Effector memory CD8-positive, alpha-beta T cell (primary cell): ENCODE measurements at places on chromosomes 11 and 22.

DNA sequence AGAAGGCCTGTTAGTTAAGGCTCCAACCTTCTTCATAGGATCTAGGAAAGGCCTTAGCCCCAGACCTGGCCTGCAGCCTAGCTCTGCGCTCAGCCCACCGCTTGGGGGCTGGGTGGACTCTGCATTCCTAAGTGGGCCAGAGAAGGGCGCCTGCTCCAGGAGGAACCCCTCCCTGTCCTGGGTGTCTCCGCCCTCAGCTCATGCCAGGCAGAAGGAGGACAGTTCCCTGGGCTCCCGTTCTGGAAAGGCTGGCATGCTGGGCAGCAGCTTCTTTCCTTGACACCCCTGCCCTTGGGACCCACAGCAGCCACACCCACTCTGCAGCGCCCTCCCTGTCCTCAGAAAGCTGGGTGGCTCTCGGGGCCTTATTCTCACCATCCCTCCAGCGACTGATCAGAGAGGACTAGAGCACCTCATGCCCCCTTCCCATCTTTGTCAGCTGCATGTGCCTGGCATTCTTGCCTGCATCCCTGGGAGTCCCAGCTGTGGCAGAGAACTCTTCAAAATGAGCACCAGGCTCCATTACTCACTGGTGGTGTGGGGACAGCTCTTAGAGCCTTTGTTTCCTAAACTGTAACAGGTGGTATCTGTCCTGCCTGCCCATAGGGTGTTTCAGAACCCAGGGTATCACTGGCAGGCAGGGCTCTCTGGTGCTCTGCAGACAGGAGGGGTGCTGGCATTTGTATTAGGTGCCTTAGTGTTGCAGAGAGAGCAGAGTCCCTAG is 20.3 kb upstream of the MYRF start:
- H3K36me3 ChIP-seq = peaks cover 3% of the 10 kb centered on the region
- no peak for DNase-seq
- H3K27ac ChIP-seq = no peak overlapping the region
- no peaks in the 10 kb centered on the region for H3K27me3 ChIP-seq

DNA sequence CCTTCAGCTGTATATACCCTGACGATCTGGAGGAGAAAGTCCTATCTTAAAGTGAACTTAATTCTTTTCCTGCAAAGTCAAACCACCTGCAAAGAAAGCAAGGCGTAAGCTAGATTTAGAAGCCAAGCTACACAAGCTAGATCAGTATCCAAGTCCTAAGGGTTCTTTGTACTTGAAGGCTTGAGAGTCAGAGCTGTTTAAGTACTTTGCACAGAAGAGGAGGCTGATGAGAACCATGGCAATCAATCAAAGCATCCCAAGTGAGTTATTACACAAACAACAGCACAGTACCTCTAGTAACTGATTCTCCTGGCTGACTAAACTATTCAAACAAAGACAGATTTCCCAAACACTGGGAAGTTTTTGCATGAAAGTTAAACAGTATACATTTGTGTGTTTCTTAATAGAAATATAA is 1.9 kb downstream of the CDON start:
- peaks cover 13% of the 10 kb centered on the region for H3K36me3 ChIP-seq
- peaks cover 7% of the 10 kb centered on the region for H3K4me1 ChIP-seq
- H3K27me3 ChIP-seq = peaks cover 23% of the 10 kb centered on the region

DNA sequence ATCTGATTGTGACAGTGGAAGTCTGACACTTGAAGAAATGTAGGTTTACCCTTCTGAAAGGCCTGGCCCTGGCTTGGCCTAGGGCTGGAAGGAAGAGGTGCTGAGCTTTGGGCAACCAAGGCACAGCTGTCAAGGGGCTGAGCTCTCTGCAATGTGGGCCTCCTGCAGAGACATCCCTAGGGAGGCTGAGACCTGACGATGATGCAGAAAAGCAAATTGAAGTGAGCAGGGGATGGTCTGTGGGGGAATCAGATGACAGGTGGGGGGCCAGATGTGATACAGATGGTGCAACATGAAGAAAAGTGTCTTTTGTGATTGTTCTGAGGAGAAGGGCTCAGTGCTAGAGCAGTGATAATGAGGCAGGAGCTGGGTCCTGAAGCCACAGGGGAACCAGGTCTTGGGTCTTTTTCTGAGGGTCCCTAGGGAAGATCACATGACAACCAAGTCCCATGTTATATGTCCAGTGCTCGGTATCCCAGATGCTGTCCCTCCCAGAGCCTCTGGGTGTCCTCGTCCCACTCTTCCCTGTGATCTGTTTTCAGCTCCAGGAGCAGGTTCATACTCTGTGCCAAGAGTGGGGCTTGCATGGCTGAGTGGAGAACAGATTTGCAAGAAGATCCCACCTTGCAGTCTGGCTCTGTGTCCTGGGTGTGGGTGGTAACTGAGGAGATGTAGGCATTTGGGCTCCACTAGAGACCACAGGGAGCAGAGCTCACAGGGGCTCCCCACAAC is 79.9 kb upstream of the VPREB1 start:
- H3K36me3 ChIP-seq = peaks cover 3% of the 10 kb centered on the region
- H3K4me1 ChIP-seq = peaks cover 8% of the 10 kb centered on the region
- no peak overlapping the region for H3K27ac ChIP-seq
- H3K27me3 ChIP-seq = peaks cover 30% of the 10 kb centered on the region
- H3K4me3 ChIP-seq = no peak overlapping the region

DNA sequence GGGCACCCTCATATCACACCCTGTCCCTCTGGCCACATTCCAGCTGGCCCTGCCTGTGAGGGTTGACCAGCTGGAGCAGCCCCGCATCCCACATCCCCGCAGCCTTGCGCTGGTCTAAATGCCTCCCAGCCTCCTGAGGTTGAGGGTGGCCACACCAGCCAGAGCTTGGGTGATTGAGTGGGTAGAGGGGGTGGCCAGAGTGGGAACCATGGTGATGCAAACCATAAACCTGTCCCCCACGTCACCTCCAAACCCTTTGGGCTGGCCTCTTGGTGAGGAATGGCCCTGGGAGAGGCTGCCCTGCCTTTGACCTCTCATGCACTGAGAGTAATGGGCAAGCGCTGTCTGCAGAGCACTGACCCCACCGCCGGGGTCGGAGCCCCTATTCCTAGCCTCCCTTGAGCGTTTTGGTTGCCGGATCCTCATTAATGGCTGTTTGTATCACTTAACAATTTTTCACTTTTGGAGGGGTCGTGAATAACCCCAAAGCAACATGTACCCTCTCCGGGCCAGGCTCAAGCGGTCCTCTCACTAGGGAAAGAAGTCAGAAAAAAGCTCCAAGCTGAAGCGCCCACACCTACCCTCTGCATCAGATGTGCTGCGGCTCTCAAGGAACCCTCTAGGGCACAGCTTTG is 16.0 kb upstream of the KCNQ1OT1 start:
- DNase-seq = no peak
- no peaks in the 10 kb centered on the region for H3K4me1 ChIP-seq
- H3K27me3 ChIP-seq = peaks cover 27% of the 10 kb centered on the region
- no peaks in the 10 kb centered on the region for H3K36me3 ChIP-seq
- H3K27ac ChIP-seq = no peak overlapping the region
- no peak overlapping the region for H3K4me3 ChIP-seq
